ENCODE measurements at places on chromosomes 6 and 20.

GRCh38 chr20:3328501-3328900 is 79.0 kb downstream of the DNAAF9 start:
- no peak for DNase-seq

- DNase-seq: peak; percentile 58
Observed at GRCh38 chr20:36153736-36154699, 522 bp upstream of the EPB41L1 start.

GRCh38 chr6:41527721-41528408 is 18.3 kb upstream of the FOXP4 start:
- peak; percentile 37 for DNase-seq

DNA sequence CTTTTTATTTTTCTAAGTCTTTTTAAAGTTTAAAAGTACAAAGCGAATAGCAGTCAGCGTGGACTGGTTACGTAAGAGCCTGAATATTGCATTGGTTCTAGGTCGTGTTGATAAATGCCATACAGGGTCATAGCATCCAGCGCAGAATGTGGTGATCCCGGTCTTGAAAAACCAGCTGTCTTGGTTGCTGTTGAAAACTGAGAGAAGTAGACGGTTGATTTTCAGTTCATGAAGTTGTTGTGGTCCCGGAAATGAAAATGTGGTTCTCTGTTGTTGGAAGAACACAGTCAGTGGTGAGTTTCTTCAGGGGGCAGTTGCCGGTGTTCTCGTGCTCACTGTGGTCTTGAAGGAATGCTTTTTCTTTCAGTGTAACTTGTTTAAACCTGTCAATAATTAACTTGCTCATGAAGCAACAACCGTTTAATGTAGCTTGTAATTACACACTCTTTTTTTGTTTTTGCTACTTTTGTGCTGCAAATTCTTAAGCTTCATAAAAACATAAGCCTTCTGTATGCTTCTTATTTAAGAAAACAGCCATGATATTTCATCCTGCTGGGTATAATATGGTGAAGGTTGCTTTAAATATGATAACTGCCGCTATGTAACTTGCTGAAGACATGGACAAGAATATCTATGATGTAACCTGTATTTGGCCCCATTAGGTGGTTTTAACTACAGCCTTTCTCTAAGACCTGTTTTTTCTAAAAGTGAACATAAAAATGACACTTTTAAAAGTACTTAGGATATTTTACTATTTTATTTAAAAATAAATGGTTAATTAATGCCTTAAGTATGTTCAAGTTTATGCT is 64.8 kb upstream of the KIF25 start:
- DNase-seq: peak; percentile 48

GRCh38 chr6:124901084-124901483 is 61.2 kb upstream of the RNF217 start:
- DNase-seq: no peak

- no peak for DNase-seq
Observed at GRCh38 chr6:111399626-111400025, 83.4 kb downstream of the REV3L start.

DNA sequence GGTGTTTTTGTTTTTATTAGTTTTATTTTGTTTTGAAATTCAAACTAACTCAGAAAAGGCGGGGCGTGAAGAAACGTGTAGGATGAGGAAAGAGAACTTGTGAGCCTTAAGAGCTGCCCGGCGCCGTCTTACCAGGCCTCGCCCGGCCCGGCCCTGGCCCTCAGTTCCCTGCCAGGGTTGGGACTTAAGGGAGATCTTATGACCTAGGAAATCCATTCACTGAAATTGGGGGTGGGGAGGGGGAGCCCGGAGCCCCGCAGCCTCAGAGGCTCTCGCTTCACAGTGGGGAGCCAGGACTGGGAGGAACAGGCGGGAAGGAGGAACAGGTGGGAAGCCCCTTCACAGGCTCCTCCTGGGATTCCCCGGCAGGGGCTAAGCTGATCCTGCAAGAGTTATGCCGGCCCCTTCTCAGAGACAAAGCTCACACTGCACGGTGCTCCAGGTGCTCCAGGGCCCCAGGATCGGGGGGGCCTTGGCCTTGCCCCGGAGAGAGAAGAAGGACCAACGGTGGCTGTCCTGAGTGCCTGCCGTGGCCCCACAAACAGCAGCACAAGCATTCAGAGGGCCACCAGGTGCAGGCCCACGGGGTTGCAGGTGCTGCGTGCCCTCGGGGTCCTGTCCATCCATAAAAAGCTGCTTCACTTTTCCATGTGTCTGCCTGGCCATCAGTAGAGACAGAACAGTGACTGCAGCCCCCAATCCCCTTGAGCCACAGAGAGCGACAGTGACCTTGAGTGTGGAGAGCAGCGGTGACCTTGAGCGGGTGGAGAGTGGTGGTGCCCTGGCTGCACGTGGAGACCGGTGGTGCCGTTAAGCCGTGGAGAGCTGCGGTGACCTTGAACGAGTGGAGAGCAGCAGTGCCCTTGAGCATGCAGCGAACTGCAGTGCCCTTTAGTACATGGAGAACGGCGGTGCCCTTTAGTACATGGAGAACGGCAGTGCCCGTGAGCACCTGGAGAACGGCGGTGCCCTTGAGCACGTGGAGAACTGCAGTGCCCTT is 152.7 kb downstream of the DLL1 start:
- no peak for DNase-seq

DNA sequence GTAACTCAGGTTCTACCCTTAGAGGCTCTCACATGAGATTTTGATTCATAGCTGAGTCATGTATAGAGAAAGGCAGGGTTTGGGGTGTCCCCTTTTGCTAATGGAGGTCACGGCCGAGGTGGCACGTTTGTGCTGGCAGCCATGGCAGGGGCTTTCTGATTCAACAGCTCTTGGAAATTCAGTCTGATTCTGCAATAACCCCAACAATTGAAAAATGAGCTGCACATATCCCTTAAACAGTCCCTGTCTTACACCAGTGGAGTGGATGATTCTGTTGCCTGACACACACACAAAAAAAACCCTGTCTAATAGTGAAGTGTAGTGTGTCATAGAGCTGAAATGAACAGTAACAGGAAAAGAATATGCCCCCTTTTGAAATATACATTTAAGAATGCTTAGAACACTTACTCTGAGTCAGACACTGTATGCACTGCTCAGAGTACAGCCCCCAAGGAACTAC is 40.4 kb upstream of the ARG1 start:
- DNase-seq: no peak

GRCh38 chr6:14964556-14965270 is 281.2 kb upstream of the JARID2 start:
- no peak for DNase-seq

DNA sequence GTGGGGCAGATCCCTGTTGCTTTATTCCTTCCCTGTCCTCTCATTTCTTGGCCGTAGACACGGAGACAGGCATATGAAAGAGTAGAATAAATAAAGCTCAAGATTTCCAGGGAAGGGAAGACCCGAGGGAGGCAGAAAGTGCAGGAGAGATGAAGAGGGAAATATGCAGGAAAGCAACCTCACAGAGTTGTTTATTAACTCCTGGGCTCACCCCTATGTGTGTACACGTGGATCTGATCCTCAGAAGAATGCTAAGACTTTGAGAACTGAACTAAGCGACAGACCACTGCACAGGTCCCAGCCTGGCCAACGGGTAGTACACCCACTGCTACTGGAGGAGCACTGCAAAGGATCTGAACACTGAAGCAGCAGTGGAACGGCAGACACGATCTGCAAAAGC is 156.2 kb downstream of the KIF16B start:
- no peak for DNase-seq

- DNase-seq: no peak
Observed at GRCh38 chr20:9068233-9068801, 570 bp upstream of the PLCB4 start.

- no peak for DNase-seq
Observed at GRCh38 chr6:51559059-51559458, 528.4 kb downstream of the PKHD1 start.

- no peak for DNase-seq
Observed at GRCh38 chr20:20411402-20411801, 43.5 kb downstream of the INSM1 start.

DNA sequence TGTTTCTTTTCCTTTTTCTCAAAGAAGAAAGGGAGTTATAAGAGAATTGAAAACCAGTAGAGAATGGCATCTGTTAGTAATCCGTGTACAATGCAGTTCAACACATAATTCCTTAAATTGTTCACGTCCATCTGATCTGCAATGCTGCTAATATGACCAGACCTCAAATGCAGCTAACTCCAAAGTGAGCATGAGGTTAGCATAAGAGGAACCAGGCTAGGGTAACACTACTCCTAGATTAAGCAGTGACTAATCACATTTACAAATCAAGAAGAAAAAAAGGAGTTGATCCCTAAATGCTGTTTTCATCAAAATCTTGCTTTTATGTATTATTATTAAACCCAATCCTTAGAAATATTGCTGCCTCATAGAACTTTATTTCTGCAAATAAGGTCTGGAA is 432.7 kb upstream of the ARID1B start:
- DNase-seq: no peak

DNA sequence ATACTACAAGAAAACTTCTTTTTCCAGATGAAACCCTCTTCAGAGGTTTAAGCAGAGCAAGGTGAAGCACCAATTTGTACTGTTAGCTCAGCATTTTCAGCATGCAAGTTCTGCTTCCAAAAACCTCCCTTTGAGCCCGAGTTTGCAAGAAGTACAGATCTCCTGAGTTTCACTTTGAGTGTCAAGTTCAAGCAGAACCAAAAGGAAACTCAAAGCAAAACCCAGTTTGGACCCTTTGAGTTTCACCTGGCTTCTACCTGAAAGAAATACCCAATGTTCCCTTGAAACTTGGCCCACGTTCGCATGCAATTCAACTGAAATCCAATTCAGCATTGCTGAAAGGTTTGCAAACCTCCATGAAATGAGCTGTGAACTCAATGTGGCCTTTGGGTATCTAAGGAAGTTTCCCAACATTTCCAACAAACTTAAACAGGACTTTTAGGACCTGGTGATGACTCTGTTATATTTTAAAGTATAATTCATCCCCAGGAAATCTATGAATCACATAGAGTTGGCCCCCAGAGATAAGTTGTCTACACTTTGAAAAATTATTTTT is 62.9 kb upstream of the HBS1L start:
- DNase-seq: no peak

DNA sequence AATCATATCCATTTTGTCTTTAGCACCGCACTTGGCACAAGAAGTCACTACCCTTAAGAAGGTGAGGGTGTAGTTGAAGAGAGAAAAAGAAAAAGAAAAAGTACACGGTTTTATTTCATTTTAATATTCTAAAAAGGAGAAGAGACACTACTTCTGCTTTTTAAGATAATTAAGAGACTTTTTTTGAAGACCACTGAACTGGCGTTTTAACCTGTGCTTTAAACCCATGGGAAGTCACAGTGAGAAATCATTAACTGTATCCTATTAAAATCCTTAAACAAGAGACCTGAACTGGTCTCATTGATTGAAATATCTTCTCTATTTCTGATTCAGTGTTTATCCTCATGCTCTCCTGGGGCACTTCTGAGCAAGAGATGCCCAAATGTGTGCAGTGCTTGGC is 243.5 kb downstream of the TMEM242 start:
- DNase-seq: no peak

- DNase-seq: no peak
Observed at GRCh38 chr6:56795466-56796195, 152.9 kb upstream of the DST start.

DNA sequence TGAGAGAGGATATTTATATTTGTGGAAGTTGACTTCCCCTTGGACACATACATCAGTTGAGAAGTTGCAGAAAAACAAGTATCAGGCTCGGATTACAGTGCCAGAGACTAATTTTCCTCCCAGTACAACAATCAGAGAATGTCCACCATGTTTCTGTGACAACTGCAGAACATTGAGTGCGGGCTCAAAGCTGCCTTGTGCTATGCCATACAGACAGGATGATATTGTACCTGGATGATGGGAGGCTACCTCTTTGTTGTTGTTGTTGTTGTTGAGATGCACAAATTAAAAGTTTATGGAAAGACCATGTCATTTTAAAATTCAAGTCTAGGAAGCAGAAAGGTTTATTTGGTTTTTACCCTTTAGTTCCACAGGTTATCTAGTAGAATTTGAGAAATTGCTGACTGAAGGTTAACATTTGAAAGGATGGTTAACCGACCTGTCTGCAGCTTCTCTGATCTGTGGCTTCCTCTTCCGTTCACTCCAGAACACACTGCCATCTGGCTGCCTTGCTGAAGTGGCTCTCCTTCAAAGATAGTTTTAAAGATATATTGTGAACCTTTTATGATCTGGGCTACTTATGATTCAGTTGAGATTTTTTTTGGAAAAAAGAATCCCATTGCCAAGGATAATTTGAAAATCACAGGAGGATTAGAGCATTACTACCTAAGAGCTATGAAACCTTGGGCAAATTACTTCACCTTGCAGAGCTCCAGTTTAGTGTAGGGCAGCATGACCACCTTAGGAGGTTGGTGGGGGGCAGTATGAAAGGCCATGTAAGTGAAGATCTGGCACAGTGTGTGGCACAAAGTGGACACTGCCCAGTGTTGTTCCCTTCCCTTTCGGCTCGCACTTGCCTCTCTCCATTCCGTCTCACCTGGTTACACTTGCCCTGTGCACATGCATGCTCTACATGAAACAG is 15.9 kb downstream of the TMEM200A start:
- no peak for DNase-seq

DNA sequence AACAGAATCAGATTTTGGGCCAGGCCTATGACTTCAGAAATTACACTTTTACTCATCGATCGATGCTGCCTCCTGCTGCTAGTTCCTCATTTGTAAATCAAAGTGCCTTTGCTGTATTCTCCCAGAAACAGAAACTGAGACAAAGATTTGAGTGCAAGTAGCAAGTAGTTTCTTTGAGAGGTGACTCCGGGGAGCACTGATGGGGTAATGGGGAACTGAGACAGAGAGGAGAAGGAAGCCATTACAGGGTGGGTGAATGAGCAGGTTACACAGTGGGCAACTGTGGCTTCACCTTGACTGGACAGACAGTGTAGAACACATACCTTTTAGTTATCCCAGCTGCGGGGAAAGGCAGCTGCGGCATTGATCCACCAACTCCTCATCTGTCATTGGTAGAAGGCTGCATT is 9.7 kb upstream of the CD40 start:
- DNase-seq: no peak

DNA sequence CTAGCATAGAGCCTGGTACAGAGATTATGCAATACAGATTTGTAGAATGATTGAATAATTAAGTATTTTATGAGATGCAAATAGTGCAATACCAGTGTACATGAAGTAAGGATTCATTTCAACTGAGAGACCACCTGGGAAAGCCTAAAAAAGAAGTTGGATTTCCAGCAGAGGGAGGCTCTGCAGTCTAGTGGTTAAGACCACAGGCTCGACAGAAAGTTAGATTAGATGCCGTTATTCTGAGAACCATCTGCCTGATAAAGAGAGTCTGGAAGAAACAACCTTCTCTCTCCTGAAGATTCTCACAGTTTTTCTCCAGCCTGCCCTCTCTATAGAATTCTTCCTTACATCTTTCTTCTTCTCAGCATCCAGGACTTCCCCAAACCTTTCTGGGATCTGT is 13.6 kb upstream of the TNFRSF21 start:
- DNase-seq: no peak

Measured in astrocyte of the spinal cord (primary cell).